ENCODE measurements at places on chromosomes 11 and 22.

DNA sequence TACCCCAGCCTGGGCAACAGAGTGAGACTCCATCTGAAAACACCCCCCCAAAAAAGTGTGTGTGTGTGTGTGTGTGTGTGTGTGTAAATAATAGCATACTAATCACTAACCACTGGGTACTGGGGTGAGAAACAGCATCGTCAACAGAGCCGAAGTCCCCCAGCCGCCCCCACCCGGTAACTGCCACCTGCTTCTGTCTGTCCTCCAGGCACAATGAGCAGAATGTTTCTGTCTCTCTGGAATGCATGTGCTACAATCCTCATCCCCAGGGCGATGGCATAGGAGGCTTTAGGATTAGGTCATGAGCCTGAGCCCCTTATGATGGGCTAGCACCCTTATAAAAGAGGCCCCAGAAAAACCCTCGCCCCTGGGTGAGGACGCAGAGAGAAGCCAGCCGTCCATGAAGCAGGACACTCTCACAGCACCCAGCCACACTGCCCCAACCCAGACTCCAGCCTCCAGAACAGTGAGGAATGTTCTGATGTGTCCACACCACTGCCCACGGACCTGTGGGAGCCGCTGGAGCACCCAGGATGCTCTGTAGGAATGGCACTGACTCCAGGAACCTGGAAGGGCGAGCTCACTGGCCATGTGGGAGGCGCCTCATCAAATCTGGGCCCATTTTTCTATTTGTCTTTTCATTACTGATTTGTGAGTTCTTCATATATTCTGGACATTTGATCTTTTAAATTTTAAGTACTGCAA, 9.9 kb downstream of the TTLL8 start:
- DNase-seq: no peak

GRCh38 chr11:19753451-19754106, 40.9 kb downstream of the NAV2 start:
- DNase-seq: no peak

DNA sequence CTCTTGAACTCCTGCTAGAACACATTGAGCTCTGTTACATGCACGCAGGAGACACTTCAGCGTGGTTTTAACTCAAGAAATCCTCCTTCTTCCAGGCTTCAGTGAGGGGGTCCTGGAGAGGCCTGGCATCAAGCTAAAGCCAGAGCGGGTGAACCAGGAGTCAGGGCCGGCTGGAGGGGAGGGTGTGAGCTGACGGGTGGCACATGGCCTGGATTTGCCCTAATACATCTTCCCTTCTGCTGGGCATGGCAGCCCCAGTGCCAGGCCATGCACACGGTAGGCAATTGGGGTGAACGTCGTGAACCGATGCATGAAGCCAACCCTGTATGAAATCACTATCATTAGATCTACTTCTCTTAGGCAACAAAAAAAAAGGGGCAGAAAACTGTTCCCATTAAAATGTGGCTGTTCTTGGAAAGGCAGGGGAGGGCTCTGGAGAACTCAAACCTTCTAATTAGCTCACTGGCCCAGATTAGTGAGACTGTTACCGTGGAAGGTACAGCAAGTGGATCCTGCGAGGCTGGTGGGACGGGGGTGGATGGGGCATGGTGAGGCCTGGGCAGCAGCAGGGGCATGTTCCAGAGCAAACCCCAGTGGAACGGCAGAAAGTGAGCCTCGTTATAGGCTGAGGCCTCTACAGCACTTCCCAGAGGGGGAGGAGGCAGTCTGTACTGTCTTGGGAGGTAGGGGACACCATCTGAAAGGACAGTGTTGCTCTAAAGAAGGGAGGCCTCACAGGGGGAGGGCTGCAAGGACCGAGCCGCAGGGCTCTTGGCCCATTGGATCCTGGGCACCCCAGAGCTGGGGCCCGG, 10.6 kb downstream of the IFT27 start:
- DNase-seq: no peak

DNA sequence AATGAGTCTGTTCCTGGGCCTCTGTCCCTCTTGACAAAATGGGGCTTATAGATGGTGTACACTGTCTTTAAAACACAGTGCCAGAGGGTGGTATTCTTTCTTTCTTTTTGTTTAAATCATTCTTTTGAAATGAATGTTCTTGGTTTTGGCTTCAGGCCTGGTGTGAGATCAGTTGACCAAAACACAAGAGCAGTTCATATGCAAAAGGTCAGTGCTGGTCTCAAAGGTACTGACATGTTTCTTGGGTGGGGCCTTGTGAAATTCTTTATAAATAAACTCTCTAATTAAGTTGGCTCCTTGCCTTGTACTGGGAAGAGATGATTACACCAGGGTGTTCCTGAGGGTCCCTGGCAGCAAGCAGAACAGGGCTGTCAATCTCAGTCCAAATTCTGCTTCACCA, 110.0 kb downstream of the FBXO7 start:
- no peak for DNase-seq

DNA sequence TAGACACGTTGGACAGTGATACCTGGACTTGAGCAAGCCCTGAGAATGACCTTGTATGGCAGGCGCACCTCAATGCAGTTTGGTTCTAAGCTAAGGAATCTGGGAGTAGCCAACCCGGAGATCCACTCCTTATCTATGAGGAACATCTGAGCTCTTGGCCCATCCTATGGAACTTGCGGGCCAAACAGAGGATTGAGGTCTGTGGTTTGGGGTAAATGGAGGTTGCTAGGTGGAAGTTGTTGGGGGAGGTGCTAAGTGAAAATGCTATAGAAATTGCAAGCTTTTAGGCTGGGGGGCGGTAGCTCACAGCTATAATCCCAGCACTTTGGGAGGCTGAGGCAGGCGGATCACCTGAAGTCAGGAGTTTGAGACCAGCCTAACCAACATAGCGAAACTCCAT, 8.9 kb downstream of the GDPD5 start:
- no peak for DNase-seq

DNA sequence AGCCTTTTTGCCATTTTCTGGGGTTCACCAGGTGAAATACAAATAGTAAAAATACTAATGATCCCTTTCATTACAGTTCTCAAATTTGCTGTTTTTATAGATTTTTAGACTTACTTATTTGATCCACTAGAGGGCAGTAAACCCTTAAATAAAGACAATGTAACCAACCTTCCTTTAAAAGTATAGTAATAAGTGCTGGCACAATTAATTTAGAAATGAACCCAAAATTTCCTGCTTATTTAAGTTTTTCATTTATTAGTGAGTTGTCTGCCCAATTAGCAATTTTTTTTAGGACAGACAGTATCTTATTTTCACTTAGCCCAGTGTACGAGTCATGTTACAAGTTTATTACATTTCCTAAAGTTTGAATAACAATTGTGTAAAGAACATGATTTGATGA, 4.7 kb downstream of the DDIAS start:
- DNase-seq: peak; percentile 30

- DNase-seq: no peak
Observed at GRCh38 chr11:45204761-45205160, 58.3 kb downstream of the PRDM11 start.

- no peak for DNase-seq
Observed at GRCh38 chr22:47678048-47678447, 915.6 kb downstream of the TBC1D22A start.

DNA sequence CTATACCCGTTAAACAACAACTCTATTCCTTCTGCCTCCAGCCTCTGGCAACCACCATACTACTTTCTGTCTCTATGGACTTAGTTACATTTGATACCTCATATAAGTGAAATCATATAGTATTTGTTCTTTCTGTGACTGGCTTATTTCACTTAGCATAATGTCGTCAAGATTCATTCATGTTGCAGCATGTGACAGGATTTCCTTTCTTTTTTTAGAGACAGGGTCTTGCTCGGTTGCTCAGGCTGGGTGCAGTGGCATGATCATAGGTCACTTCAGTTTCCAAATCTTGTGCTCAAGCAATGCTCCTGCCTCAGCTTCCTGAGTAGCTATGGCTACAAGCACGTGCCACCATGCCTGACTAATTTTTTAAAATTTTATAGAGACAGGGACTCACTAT, 29.4 kb upstream of the SORL1 start:
- no peak for DNase-seq

DNA sequence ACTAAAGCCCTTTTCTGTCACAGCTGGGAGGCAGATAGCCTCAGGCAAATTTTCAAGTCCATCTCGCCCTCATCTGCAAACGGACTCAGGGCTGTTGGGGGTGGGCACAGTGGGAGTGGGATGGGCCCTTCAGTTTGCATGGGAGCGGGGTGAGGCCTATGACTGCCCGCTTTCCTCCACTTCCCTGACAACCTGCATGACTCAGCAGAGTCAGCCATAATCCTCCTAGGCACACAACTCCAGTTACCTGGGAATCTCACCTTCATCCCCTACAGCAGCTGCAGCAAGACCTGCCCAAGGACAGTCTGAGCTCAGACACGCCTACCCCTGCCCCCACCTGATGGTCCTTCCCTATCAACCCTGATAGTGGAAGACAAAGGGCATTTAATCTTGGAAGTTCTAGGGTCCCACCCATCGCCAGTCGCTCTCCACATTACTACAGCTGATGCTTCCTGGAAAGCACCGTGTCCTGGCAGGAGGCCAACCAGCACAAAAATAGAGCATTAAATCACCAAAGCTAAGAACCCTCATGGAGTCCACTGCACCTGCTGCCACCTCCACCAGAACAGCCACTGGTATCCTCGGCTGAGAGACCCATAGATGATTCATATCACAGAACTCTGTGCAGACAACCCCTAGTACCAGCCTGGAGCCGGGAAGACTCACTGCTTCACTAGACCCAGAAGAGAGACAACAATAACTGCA, 319.3 kb downstream of the DCDC1 start:
- no peak for DNase-seq

DNA sequence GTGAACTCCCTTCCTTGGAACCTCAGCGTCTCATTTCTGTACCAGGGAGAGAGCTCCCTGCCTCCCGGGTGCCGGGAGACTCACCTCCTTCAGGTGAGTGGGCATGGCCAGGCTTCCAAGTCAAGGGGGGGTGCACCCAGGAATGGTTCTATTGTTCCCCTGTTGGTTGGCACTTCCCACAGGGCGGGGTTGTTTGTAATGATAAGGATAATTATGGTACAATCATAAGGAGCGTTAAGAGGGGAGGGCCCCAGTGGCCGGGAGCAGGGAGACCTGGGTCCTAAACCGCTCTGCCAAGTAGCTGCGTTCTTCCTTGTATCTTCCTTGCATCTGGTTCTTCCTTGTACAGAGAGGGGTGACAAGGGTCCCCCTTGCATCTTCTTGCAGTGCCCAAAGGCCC, 79.1 kb downstream of the LRRC32 start:
- DNase-seq: no peak

GRCh38 chr22:49528420-49528720, 299.3 kb downstream of the BRD1 start:
- no peak for DNase-seq

DNA sequence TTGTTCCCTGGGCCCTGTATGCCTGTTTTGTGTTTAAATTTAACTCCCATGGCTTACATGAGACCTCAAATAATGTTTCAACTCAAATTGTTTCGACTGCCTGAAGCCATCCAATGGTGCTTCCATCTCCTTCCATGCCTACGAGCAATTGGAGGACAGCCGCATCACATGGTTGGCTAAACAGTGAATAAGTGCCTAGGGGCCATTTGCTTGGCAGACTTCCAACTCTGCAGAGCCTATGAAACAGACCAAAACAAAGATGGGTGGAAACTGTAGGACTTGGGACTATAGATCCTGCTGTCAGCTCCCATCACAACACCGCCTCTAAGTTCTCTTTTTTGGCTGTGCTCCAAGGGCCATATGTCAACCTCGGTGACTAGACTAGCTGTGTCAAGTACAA, 84.1 kb downstream of the PARVA start:
- peak; percentile 96 for DNase-seq

GRCh38 chr22:46794491-46794890, 32.0 kb downstream of the TBC1D22A start:
- no peak for DNase-seq

DNA sequence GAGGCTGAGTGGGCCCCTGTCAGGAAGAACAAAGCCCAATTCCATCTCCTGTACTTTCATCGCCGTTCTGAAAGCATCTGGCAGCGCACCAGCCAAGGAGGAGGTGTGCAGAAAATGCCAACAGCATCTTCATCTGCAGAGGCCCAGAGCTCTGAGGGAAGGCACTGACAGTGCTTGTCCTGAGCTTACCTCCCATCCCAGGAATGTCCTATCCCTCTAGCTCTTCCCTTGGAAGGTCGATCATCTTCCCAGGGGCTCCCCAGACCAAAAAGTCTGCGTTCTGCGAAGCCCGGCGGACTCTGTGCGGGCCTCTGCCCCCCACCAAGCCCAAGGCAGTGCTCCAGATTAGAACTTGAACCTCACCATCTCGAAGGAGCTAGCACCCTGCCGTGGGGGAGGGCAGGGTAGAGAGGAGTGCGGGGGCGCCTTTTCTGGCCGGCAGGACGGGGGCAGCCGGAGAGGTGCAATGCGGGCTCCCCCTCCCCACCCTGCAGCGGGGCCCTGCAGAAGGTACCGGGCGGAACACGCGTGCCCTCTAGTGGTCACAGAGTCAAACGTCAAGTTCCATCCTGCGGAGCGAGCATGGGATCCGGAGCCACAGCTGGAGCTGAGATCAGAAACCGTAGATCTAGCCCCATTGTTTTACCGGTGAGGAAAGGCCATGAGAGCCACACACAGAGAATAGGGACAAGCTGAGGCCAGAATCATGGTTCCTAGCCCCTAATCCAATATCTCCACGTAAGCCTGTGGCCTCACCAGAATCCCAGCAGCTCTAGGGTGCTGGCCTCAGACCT, 5.0 kb downstream of the SCN2B start:
- peak; percentile 79 for DNase-seq

GRCh38 chr11:25535467-25536272, 796.3 kb upstream of the ANO3 start:
- DNase-seq: no peak

GRCh38 chr11:120950880-120951279, 73.0 kb upstream of the TBCEL start:
- DNase-seq: no peak

- DNase-seq: peak; percentile 58
Observed at GRCh38 chr11:62770778-62771143, 435 bp upstream of the TAF6L start.

- peak; percentile 24 for DNase-seq
Observed at GRCh38 chr22:32127904-32128303, 31.2 kb downstream of the C22orf42 start.

- peak; percentile 62 for DNase-seq
Observed at GRCh38 chr11:17653611-17654010, 65.8 kb upstream of the MYOD1 start.

DNA sequence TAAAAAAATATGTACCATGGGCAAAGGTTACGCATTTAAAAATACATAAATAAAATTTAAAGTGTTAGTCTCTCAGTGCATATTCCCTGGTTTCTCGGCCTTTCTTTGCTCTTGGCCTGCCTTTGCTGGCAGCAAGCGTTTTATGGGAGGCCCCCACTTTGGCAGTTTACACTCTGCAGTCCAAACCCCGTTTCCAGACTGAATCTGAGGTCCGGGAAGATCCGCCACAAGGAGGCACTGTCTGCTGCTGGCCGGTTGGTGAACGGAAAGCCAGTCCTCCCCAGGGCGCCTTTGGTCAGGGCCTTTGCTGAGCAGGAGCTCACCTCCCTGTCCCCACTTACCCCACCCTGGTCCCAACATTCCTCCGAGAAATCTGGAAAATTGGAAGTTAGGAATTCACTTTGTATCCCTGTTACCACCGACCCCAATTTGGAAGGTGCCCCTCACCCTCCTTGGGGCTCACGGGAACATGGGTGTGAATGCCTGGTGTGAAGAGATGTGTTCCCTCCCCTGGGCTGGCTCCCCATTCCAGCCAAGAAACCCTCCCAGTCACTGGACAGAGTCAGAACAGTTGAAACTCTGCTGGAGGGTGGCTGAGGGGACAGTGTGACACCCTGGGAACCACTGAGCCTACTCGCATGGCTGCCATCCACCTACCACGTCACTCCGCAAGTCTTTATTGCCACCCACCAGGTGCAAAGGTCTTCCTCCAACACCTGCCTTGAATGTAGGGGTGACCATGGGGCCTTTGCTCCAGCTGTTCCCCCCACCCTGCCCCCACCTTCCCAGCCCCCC, 9.4 kb upstream of the SF1 start:
- DNase-seq: peak; percentile 55

Data from NCI-H82 (cell line).